ENCODE measurements at places on chromosomes 6 and 20.

- DNase-seq, result no peak
Measured at GRCh38 chr6:10316373-10316721, 98.5 kb downstream of the TFAP2A start.

- DNase-seq, result no peak
Measured at GRCh38 chr6:124873066-124873410, 89.2 kb upstream of the RNF217 start.

DNA sequence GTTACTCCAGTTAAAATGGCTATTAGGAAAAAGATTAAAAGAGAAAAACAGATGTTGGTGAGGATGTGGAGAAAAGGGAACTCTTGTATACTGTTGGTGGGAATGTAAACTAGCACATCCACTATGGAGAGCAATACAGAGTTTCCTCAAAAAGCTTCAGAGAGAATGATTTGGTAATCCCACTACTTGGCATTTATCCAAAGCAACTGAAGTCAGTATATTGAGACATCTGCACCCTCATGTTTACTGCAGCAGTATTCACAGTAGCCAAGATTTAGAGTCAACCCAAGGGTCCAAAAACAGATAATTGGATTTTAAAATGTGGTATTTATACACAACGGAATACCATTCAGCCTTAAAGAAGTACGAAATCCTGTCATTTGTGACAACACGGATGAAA is 469.5 kb downstream of the QKI start:
- no peak for DNase-seq

GRCh38 chr6:1371933-1372332 is 17.4 kb upstream of the FOXF2 start:
- DNase-seq, result no peak

DNA sequence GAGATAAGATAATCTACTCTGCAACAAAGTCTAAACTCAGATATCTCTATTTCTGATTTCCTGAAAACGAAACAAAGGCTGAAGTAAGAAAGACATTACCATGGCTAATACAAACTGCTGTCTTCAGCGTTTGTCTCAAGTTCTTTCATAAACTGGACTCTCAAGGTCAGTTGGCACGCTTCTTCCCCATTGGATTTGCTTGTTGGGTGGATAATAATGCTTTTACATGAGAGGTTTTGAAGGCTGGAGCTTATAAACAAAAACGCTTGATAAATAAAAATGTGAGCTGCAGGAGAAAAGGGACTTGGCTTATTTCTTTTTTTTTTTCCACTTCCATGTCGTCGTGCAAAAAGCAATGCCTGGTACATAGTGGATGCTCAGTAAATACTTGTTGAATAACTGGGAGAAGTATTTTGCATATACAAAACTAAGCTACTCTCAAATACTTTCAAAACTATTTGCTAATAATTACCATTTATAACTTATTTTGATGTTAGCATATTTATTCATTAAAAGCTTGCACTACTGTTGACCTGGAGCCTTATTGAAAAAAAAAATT is 65.7 kb upstream of the EEF1A1 start:
- DNase-seq, result no peak

DNA sequence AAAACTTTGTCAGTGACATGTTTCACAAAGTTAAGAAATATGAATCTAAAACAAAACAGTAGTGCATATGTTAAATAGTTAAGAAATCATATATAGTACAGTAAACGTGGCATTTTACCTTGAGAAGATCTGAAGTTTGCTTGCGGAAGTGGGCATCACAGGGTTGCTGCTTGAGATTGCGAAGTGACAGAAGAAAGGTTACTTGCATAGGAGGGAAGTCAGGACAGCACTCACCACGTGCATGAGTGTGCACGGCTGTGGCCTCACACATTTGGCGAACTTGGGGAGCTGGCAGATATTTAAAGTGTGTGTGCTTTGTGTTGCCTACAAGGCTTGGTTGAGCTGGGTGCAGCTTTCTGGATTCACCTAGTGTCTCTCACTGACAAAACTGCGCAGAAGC is 431.5 kb upstream of the ARID1B start:
- no peak for DNase-seq

GRCh38 chr20:25289886-25290597 is 42.2 kb downstream of the PYGB start:
- DNase-seq, result no peak

DNA sequence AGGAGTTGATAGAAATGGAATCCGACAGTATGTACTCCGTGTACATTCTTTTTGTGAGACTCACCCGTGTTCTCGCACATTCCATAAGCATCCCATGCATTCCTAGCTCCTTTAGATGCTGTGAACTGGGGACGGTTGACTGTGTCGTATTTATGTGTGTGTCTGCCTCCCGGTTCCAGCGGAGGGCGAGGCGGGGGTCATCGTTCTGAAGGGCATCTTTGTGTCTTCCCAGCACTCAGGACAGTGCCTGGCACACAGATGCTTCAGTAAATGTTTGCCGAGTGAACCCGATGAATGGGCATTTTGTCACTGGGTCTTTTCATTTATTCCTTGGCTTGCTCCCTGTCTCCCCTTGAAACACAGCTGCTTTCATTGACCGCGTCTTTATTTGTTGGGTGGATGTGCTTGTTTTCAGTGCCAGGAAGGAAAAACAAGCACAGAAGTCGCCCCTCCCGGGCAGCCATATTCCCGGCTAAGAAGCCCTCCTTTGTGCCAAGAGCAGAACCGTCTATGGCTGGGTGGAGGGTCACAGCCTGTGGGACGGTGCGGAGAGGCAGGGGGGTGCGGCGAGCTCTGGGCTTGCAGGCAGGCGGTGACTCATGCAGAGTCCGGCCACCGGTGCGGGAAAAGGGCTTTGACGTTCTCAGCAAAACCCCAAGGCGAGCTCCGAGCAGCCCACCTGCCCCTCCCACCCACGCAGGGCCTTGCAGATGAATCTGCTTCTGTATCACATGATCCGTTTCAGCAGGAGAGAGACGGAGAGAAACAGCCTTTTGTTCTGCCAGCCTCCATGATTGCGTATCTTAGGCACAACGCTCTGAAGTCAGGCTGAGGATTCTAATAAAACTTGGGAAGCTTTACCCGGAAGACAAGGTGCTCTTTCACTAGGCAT is 11.2 kb upstream of the PSMG4 start:
- DNase-seq, result no peak

- DNase-seq, result no peak
Measured at GRCh38 chr6:137490006-137490905, 3.9 kb downstream of the OLIG3 start.

- no peak for DNase-seq
Measured at GRCh38 chr20:18916886-18917750, 103.5 kb downstream of the SCP2D1 start.

- no peak for DNase-seq
Measured at GRCh38 chr6:136318676-136319075, 29.0 kb upstream of the BCLAF1 start.

- no peak for DNase-seq
Measured at GRCh38 chr6:32375739-32376529, 4.2 kb upstream of the TSBP1 start.

DNA sequence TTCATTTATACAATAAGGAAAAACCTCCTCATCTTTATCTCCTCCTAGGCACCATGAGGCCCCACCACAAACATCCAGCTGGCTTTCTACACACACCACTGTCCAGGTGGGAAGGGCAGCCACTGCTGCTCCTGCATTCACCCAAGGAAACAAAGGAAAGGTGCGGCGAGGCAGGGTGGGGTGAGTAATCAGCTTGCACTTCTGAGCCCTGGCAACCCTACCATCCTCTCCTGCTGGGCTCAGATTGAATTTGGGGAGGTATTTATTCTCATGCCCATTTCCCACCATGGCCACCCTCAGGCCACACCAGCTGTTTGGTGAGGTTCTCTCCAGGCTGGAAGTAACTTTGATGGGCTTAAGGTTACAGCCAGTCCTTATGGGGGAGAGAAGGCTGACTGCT is 31.2 kb upstream of the SPDEF start:
- no peak for DNase-seq

- no peak for DNase-seq
Measured at GRCh38 chr20:44056010-44056698, 130.8 kb downstream of the JPH2 start.

GRCh38 chr6:13611715-13612114 is 3.4 kb upstream of the NOL7 start:
- DNase-seq, result no peak

DNA sequence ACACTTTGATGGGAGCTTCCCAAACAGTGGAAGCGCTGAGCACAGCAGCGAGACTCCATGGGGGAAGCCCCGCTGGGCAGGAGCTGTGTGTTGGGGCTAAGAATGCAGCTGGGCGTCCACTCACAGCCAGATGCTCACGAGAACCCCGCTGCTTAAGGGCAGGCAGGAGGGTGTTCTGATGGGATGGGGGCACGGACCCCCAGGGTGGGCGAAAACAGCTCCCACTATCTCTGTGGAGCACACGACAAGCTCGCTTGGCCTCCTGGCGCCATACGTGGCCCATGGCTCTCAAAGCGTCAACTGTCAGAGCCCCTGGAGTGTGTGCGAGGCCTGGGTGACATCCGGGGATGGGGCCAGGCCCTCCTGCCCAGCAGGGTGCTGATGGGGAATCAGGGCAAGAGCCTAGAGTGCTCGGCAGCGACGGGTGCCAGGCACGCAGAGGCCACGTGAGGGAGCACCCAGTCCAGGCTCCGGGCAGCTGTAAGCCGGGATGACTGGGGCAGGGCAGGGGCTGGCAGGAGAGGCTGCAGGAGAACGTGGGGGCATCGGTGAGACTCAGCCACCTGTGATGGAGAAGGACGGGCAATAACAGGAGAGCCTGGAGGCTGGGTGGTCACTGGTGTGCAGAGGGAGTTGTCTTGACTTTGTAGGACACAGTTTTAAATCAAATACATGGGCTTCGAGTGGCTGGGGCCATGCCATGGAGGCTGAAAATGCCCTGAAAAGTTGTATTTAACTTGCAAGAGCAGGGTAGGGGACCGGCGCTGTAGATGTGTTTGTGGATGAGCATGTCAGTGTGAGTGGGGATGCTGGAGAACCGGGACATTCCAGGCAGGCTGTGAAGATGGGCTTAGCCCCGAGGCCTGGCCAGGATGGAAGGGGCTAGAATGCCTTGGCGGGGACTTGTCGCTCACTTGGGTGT is 27.3 kb downstream of the PYGB start:
- no peak for DNase-seq

DNA sequence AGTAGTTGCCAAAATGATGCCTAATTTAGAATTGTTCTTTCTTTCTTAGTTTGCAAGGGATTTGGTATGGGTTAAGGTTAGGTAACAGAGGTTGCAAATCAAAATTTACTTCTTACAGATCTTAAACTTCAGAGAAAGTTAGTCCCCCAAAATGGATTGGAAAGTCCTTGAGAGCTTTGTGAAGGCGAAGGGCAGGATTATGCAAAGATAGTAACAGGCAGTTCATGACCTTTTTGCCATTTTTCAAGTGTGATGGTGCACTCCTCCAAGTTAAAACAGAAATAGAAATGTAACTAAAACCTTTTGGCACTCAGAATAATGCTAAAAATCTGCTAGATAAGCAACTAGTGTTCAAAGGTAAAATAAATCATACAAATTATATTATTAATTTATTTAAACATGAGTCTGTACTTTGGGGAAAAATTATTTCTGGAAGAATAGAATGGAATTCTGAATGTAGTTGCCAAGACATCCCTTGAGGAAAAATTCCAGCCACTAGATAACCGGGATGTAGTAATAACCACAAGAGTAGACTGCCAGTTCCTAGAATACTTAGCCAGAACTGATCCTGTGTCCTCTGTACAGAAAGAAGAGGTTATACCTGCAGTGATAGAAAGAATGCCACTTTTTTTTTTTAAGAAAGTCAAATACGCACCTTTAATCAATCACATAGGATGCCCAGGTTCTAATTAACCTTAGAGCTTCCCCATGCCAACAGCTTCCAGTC is 31.8 kb upstream of the DAAM2 start:
- no peak for DNase-seq

DNA sequence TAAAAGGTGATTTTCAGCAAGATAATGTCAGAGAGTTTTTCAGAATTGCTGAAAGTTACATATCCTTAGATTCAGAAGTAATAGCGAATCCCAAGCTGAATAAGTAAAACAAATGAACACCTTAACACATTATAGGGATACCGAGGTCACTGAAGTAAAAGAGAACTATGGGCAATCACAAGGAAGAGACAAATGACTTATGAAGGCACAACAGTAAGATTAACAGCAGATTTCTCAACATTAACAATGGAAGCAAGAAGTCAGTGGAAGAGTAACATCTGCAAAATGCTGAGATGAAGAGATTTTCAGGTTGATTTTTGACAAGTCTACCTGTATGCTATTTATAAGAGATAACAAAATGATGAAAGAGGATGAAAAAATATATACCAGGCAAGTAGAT is 86.1 kb upstream of the EZR start:
- DNase-seq, result no peak

GRCh38 chr6:132322398-132322797 is 78.9 kb downstream of the MOXD1 start:
- DNase-seq, result no peak

DNA sequence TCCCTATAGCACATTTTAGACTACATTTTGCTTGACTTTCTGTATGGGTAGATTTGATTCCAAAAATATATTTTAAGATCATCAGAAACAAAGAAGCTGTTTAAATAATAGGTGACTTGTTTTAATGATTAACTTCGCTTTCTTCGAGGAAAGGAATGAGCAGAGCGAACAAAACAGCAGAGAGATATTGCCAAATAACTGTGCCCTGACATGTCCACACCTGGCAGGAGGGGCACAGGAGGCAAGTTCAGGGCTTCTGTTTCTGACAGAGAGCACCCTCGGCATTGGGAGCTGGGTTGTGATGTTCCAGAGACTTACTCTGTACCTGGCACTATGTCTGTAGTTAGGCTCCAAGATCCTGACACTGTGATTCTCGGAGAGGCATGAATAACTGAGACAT is 155.7 kb upstream of the SASH1 start:
- DNase-seq, result no peak

GRCh38 chr20:49319208-49319809 is 41.5 kb upstream of the ZNFX1 start:
- no peak for DNase-seq

DNA sequence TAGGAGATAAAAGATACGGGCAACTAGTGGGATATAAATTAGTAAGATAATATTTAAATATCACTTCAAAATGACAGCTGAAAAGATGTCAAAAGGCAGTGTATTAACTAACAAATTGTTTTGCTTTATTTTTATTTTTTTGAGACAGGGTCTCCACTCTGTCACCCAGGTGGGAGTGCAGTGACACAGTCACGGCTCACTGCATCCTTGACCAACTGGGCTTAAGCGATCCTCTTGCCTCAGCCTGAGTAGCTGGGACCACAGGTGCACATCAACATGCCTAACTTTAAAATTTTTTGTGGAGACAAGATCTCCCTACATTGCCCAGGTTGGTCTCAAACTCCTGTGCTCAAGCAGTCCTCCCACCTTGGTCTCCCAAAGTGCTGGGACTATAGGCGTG is 5.9 kb downstream of the ZNF292 start:
- DNase-seq, result no peak

Data from memory B cell (primary cell).